MV-4-11 (cell line): ENCODE measurements at places on chromosomes 3 and 15.

DNA sequence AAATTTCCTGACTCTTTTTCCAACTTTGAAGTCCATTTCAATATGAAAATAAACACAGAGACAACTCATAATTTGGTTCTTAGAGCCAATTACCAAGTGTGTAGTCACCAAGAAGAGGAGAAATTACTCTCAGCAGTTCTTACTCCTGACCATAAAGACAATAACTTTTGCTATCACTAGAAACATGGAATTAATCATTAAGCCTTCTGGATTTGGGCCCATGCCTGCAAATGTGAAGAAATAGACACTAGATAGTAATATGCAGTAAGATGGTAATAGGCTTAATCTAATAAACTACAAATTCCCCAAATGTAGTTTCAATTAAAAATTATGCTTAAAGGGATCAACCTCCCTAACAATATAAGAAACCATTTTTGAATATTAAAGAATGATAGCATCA is 185.1 kb upstream of the AGTR1 start:
- DNase-seq = no peak

DNA sequence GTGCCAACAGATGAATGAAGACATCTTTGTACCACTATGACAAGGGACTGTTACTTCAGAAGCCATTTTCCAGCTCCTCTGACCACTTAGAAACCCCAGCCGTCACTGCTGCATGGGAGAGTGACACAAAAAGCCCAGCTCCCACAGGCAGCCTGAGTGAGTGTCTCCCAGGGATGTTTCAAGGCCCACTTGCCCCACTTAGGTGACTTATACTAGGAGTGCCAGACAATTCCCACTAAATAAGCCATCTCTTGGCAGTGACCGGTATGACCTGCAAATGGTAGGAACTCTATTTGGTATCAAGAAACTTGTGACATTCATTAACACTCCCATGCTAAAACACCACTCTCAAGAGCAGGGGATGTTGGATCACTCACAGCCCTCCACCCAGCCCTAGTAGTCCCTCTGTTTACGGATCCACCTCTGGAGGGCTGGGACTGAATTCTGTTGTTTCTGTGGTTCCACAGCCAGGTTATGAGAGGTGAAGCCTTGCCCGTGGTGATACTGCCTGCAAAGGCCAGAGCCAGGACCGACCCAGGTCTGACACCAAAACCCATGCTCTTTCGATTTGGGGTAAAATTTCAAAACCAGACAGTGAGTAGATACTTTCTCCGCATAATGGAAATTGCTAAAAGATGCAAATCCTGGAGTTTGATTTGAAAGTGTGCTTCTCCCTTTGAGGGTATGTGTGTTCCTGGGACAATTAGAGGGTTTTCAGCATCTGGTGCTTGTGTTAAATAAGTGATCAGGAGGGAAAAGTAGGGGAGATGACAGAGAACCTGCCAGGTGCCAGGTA is 14.5 kb downstream of the RBP1 start:
- no peak for DNase-seq

DNA sequence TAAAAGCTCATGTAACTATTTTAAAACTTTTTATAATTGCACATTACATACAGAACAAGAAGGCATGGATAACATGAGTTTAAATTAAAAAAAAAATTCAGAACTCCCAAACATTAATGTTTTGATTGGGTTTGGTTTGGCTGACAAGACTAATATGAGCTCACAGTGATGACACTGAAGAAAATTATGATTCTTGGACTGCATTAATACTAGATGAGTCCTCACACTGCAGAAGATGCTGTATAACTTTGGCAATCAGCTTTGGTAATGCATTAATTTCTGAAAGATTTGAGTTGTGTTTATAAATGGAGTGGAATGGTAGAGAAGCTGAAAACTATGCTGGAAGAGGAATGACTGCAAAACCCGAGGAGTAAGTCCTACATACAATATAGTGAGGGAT is 358.9 kb downstream of the PLCL2 start:
- no peak for DNase-seq

- DNase-seq = peak; percentile 34
Observed at GRCh38 chr3:9903238-9903624, 583 bp downstream of the IL17RE start.

DNA sequence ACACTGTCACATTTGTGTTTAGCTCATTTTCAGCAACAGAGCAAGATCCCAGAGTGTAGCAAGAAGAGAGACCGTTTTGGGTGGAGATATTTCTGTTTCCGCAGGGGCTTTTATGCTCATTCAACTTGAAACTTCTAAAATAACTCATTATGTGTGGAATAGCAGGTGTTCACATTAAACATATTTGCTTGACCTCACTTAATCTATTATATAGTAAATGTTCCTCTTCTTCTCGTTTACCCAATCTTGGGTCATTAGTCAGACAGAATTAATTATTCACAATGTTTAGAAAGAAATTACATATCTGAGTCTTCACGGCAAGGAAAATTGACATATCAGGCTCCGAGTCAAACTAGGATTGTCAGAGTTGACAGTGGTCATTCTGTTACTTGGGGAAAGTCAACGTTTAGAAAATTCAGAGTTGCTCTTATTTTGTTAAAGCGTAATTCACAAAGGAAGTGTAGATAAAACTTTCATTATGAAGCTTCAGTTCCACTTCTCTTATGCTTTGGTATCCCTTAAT is 222.9 kb downstream of the TPRG1 start:
- no peak for DNase-seq

DNA sequence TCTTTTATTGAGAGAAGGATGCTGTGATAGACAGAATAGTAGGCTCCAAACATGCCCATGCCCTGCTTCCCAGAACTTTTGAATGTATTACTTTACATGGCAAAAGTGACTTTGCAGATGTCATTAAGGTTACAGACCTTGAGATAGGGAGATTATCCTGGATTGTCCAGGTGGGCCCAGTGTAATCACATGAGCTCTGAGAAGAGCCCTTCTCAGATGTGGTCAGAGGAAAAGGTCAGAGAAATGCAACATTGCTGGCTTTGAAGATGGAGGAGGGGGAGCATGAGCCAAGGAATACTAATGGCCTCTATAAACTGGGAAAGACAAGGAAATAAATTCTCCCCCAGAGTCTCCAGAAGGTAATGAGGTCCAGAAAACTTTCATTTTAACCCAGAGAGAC is 45.8 kb upstream of the LYZL4 start:
- DNase-seq = no peak

DNA sequence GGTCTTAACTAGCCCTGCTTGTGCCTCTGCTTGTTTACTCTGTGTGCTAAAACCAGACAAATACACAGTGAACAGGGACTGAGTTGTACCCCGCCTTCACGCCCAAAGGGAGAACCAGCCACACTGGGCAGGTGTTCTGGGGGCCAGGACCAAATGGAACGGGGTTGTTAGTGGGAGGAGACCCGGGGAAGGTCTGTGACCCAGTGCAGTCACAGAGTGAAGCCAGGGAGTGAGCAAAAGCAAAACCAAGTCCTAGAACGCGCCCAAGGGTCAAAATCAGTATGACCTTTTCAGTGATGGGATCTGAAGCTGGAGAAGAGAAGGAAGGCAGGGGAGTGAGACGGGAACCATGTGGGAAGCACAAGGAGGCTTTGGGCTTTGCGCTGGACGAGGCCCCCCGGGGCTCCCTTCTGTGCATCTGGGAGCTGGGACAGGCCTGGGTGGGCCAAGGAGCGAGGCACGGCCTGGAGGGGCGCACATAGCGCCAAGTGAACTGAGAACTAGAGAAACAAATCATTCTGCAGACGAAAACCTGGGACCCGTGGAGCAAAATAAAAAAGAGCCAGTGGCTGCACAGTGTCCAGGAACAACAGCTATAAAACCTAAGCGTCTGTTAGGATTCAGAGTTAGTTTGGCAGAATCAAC is 78.3 kb upstream of the ALDH1A3 start:
- DNase-seq = no peak

DNA sequence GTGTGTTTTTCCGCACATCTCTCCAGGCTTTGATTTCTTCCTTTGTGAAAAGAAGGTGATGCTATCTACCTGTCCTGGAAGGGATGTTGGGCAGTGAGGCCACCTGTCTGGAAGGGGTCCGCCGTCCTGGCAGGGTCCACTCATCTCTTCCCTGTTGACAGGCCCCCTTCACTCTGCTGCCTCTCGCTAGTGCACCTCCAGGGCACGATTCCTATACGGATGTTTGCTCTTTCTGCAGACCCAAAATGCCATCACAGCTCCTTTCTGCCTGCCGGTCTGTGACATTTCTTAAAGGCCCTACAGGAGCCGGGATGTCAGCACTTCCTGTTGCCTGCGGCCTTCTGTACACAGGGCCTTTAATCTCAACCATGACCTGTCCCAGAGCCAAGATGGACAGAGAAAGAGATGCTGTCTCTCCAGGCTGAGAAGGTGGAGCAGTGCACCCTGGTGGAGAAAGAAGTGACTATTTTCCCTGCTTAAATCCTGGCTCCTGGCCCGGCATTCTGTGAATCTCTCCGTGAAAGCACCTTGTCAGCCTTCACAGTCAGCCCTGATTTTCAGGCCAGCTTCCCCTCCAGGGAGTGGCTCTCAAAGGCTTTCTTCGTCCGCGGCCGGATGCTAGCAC is 7.4 kb downstream of the FAM3D start:
- no peak for DNase-seq

DNA sequence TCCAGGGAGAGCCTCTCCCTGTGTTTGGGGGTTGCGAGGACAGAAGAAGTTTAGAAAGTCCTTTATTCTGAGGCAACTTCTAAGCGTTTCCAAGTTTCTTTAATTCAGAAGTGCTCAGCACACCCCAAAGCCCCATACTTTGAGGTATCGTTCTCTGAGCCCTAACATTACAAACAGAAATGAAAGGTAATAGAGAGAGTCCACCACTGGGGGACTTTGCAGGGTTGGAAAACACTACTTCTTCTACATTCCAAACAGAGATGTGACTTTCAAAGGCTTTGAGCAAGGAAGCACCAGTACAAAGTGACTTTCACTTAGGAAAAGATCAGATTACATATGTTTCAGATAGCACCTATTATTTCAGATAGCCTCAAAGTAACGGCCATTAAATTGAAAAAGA is 6.2 kb upstream of the ZNF280D start:
- no peak for DNase-seq

DNA sequence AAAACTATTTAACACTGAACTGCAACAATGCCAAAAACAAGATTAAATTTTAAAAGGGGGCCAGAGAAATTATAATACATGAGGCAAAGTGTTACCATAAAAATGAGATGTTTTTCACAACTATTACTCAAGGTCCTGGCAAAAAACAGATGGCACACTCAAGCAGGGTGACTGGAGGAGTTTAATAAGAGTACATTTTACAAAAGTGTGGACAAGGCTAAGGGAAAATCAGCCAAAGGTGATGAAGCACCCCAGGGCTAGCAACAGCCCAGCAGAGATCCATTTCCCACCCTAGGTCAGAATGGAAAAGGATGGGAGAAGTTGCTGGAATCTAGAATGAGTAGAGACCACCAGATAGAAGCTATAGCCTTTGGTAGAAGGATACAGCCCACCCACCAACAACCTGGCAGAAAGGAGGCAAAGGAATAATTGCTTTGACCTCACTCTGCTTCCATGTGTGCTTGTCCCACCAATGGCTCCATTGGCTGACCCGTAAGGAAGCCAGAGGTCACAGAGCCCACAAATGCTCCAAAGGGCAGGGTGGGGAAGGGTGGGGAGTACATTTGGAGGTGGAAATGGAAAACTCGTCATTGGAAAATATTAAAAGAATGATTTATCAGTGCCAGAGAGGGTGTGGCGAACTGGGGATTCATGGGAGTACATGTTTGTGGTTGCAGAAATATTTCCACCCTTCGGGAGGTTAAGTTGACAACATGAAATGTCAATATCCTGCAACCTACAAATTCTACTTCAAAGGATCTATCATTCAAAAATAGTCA is 161.0 kb upstream of the UBE2E2 start:
- DNase-seq = no peak

DNA sequence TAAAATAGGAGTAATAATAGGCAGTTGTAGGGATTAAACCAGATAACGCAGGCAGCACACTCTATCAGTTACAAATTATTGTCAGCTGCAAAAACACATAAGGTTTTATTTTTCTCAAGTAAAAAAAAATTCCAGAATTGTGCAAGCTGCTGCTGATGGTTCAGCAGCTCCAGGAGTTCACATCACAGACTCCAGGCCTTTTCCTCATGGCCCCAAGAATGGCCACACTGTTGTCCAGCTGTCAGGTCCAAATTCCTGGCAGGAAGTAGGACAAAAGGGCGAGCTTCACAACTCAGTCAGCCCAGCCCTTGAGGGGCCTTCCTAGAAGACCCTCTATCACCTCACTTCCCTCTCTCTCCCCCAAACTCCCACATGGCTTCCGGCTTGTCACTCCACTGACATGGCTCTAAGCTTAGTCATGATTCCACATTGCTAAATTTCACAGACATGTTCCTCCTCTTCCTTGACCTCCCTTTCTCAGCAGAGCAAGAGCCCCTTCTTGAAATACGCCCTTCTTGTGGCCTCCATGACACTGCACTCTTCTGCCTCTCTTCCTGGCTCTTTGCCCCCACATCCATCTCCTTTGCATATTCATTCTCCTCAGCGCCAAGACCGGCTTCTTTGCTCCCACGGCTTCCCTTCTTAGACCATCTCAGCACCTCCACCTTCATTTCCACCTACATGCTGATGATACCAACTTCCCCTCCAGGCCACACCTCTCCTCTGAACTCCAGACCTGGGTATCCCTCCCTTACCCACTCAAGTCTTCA is 27.4 kb upstream of the FAM174B start:
- no peak for DNase-seq

DNA sequence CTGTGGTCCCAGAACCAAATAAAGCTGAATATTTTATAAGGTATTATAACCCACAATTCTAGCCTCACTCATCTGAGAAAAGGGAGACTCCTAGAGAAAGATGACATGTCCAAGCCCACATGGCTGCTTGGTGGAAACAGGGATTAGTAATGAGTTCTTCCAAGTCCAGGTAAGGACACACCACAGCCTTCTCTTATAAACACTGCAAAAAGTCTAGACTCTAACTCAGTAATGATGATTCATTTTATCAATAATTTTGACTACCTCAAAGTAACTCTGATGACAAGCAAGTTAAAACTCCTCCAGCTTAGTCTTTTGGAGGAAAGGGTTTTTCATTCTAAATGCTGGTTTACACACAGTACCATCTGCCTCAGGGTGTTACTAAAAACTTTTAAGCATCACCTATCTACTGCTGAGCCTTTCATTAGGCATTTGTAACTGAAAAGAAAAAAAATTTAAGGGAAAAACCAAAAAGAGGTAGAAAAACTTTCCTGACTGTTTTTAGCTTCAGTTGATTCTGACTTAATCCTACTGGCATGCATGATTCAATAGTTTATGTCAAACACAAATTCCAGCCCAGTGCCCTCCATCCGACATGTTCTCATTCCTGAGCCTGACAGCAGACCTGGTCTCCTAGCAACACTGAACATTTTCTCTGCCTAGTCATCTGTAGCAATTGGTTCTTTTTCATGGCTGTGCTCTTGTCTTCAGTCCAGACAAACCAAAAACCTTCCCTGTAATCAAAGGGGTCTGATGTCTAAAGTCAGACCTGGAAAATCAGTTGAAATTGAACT is 43.9 kb downstream of the P3H2 start:
- DNase-seq = no peak
